NCI-H1436 (cell line): ENCODE measurements at places on chromosomes 7 and 10.
A peak's percentile ranks its signal among the peaks of the same experiment; 100 is the strongest.

DNA sequence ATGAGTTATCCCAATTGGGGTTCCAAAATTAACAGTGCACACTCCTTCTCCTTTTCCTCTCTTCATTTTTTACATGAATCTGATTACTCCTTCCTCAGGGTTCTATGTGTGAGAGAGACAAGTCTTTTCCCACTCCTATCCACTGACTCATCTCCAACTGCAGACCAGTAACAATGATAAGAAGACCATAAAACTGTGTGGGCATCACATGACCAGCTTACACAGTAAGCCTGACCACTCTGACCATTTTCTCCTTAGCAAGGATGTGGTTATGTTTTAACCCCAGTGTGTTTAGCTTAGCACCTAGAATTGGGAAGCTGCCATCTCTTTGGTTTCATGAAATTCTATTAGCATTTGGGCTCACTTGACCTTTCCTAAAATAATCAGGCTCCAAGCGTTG is 145.0 kb upstream of the CALCR start:
- no peak for DNase-seq

- DNase-seq, result no peak
Observed at GRCh38 chr7:114933658-114934057, 11.8 kb downstream of the MDFIC start.

DNA sequence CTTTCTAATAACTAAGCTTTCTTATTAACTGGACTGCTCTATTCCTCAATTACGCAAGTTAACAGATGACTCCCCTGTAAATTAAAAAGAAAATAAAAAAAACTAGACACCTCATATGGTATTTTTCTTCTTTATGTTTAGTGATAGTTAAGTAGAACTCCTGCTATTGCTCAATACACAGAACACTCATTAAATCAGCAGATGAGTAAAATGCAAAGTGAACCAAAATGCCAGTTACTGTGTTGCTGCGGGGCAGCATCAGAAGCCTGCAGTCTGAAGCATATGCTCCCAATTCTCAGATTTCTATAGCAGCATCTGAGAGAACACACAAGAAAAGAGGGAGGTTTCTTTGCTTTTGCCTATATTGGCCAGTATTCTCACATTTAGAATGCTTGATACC is 28.4 kb downstream of the CDK6 start:
- DNase-seq, result no peak

DNA sequence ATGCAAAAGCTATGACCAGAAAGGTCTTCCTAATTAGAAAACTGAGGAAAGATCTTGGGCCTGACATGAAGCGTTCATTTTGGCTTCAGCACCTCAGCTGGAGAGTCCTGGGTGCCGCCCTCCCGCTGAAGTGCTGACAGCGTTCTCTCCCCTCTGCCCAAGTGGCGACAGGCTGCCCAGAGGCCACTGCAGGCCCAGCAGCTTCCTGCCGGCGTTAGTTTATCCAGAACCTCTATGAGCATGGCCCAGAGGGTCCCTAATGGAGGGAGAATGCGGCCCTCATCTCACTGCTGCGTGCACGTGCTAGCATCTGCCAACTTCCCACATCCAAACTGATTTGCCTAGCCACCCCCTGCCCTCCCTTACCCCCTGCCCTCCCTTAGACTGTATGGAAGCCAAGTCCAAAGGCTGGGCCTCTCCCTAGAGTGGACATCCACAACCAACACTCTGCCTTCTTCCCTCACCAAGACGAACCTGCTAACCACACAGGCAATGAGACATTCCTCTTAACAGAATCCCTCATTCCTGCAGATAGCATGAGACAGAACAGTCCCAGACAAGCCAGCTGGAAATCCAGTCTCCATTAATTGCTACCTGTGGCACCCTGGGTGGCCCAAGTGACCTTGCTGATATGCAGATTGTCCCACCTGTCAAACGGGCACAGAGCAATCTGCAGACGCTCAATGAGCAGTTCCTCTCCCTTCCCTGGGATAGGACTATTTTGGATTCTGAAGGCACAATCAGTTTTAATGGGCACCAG is 108.4 kb downstream of the C10orf90 start:
- no peak for DNase-seq

DNA sequence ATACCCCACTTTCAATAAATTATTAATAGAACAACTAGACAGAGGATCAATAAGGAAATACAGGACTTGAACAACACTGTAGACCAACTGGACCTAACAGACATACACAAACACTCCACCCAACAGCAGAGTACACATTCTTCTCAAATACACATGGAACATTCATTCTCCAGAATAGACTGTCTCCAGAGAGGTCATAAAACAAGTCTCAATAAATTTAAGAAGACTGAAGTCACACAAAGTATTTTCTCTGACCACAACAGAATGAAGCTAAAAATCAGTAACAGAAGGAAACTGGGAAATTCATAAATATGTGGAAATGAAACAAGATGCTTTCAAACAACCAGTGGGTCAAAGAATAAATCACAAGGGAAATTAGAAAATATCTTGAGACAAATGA is 119.8 kb downstream of the SMURF1 start:
- no peak for DNase-seq

- DNase-seq, result no peak
Observed at GRCh38 chr7:6375348-6376101, 72.2 kb downstream of the DAGLB start.

DNA sequence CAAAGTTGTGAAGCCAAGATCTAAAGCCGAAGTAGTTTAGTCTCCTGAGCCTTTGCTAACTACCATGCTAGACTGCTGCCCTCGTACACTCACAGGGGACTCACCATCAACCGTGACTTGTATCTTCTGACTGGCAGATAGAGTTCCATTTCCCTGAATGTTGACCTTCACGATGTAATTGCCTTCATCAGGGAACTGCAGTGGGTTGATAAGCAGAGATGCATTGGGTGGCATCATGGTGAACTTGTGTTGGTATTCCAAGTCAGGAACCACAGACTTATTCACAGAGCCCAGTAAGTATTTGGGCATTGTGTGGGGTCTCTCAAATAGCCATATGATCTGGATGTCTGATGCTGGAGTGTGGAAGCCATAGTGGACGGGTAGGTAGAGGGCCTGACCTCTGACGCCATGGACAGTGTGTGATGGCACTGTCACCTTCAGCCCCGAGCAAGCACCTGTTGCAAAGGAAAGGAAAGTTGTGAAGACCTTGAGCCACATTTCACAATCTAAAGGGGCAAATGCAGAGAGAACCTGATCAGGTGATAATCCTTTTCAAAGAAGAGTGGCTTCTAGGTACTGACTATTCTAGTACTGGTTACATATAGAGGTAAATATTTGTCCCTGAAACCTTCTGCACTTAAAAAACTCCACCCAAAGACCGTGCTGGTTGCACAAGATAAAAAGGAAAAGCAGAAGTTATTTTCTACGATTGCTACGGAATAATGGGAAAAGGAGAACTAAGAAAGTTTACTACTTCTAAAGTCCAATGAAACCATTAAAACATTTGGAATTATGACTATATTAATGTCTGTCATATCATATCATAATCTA is 7.1 kb downstream of the HEPACAM2 start:
- no peak for DNase-seq

- DNase-seq, result no peak
Observed at GRCh38 chr7:73669288-73669701, 1.7 kb downstream of the VPS37D start.

DNA sequence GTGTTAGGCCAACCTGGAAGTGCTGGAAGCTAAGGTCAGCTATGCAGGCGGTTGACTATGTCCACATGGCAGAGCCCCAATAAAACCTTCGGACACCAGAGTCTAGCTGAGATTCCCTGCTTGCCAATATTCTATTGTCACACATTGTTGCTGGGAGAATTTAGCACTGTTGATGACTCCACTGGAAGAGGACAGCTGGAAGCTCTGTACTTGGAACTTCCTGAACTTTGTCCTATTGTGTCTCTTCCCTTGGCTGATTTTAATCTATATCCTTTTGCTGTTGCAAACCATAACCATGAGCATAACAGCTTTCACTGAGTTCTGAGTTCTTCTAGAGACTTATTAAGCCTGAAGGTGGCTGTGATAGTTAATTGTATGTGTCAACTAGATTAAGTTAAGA is 12.0 kb downstream of the XRCC2 start:
- DNase-seq, result no peak

- no peak for DNase-seq
Observed at GRCh38 chr10:21080261-21080660, 183.2 kb upstream of the NEBL start.

DNA sequence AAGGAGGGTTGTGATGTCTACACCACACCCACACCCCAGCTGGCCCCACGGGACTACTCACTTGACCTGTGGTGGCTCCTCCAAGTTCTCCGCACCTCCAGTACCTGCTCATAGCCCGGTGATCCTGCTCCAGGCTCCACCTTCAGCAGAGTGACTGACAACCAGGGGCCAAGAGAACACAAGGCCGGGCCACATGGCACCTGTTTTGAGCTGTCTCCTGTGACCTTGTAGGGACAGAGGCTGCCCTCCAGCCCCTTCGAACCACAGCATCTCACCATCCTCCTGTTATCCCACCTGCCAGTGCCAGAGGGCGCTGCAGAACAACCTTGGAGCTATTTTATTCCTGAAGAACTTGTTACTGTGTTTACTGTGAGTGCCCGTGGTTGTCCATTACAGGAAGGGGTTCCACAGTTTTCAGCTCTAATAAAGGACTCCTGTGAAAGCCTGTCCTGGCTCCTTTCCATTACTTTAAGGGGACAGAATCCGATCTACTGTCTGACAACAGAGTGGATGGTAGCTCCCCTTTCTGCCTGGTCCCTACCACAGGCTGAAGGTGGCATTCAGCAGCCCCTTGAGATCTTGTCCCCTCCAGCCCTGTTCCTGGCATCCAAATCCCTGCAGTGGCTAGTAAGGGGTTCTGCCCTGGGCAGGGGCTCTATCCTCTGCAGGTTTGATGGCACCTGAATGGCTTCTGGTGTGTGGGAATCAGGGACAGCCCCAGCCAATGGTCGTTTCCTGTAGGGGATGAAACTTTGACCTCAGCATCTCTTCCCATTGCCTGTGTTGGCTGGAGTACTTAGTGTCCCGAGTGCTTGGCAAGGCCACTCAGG is 50.8 kb downstream of the C10orf120 start:
- peak; percentile 49 for DNase-seq

DNA sequence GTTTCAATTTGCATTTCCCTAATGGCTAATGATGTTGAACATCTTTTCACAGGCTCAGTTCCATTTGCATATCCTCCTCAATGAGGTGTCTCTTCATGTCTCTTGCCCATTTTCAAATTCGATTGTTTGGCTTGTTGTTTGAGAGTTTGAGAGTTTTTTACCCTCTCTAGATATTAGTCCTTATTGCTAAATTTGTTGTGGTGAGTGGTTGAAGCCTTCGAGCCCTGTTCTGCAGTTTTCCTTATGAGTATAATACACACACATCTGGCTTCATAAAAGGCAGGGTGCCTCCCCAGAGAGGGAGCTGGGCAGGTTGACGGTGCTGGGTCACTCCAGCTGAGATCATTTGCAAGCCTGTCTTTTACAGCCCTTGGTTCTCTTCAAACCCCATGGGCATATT is 65.1 kb downstream of the RGS10 start:
- no peak for DNase-seq

DNA sequence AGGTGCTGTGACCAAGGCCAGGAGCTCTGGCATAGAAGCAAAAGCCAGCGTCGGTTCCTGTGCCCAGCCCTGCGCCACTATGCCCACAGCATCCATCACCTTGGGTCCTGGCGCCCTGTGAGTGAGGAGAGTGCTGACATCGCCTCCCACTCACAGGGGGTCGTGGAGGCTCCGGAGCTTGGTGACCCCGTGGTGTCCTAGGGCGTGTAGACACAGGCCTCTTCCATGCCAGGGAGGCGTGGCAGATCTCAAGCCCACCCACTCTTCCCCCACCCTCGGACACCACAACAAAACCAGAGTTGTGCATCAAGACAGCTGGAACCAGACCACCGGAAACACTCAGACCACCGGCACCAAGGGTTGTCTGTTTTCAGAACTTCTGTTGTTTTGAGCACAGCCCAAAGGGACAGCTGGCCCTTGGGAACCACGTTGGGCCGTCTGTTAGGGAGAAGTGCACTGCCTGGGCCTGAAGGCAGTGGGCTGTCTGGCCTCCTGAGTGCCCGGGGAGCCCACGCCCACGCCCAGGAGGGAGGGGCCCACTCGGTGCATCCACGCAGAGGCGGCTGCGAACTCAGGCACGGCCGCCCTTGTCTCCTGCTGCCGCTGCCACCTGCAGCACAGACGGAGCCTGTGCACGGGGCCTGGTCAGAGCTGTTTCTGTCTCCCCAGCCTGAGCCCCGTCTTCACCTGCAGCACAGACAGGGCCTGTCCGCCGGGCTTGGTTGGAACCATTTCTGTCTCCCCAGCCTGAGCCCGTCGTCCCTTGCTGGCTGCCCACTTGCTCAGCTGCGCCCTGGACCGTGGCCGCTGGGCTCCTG is 106.3 kb downstream of the INPP5A start:
- no peak for DNase-seq

GRCh38 chr10:133135116-133135465 is 24.9 kb upstream of the KNDC1 start:
- no peak for DNase-seq

DNA sequence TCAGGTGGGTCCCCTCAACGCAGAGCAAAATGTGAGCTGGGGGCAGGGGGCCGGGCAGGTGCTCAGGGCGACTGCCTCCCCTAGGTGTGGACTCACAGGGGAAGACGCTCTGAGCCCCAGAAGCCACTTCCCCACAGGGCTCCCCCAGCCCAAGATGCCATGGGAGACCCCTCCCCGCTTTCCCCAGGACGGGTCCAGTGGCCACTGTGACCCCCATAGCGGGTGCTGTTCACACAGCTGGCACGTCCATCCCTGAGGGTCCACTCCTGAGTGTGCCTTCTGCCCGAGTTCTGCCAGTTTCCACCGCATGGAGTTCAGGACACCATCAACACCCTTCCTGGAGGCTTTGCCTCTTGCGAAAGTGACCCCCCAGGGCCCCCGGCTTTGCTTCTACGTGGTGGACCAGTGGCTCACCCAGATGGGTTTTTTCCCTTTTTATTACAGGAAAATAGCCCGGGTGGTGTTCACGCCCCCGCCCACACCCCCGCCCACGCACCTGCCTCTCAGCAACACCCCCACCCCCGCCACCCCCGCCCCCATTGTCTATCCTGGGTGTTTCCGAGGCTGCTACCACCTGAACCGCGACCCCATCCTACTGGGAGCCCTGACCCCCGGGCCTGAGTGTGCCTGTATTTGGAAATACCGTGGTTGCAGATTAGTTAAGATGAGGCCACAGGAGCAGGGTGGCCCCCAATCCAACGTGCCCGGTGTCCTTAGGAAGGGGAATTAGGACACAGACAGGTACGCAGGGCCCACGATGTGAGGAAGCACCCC is 32.0 kb downstream of the ADAP1 start:
- DNase-seq, result no peak

GRCh38 chr7:26782501-26782900 is 81.9 kb downstream of the SKAP2 start:
- no peak for DNase-seq

GRCh38 chr7:84790882-84791281 is 396.0 kb downstream of the SEMA3D start:
- no peak for DNase-seq

- DNase-seq, result no peak
Observed at GRCh38 chr10:7817984-7818294, 366 bp upstream of the TAF3 start.

DNA sequence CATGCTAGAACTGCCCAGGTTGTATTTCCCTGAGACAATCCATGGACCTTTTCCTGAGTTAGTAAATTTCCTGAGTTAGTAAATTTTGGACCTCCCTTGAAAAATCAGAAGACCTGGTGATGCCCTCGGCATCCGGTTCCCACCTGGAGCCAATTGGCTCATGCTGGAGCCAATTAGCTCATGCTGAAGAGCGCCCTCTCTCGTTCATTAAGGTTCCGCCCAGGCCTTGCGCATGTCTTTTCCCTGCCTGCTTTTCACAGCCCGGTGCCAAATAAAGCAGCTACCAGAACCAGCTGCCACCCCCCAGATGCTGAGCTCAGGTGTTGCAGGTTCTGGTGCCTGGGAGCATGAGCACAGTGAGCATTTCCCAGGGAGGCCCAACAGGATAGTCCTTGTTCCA is 96.2 kb downstream of the APBB1IP start:
- DNase-seq, result no peak
